ENCODE measurements at places on chromosomes 7 and 10.

DNA sequence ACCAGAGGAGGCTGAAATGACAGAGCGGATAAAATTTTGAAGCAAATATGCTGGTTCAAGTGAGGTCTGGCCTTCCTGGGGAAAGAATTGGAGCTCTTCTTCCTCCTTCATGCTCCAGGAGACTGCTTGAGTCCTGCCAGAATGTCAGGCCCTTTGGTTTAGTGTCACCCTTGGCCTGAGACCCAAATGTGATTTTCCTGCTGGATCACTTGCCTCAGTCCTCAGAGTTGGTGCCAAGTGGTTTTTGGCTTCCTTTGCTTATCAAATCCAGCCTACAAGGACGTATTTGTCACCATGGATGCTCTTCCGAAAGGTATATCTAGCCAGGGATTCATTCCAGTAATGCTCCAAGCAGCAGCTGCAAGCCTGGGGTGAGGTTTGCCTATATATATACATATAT is 118.4 kb downstream of the PLPP4 start:
- no peak for DNase-seq

DNA sequence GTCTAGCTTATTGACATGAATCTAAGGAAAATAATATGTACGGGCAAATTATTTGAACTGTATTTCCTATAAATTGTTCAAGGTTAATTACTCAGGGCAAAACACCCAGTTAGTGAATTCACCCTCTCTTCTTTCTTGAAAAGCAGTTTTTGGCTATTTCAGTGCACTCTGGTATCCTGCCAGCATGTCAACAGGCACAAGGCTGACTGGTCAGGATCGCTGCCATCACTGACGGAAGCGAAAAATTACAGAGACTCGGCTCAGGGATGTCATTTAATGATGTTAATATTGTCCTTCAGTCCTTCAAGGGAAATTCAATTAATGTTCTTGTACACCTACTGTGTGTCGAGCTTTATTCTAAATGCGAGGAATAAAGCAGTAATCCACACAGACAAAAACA is 28.3 kb upstream of the OLAH start:
- no peak for DNase-seq

DNA sequence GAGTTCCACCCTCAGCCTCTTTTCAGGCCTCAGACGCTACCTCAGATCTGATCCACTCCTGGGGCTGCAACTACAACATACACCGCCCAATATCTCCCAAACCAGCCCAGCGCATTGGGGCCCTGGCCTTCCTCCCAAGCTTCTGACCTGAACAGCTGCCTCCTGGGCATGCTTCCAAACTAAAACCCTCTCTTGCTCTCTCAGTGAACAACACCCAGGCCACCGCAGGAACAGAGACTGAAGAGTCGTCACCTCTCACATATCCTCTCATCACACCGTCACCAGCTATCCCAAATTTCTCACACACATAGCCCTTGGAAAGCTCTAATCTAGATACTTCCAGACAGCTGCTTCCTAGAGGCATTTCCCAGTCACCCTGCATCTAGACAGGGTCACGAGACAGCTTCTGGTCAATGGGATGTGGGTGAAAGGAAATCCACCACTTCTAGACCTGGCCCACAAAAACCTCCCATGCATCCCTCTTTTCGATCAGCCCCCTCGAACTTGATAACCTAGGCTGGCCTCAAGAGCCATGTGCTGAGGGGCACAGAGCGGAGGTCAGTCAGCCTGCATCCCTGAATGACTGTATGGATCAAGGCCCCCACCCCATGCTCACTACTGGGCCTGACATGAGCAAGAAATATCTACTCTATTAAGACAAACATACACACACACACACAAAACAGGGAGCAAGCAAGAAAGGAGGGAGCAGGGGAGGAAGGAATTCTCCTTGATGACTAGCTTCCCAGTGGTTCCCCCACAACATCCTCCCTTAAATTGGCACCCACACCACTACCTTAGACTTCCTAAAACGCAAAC is 1.8 kb downstream of the PARP12 start:
- DNase-seq, result no peak

GRCh38 chr10:93027508-93027907 is 33.1 kb upstream of the CYP26C1 start:
- no peak for DNase-seq

Measured in NCI-H524 (cell line).